ENCODE measurements at places on chromosomes 1 and 21. TPM values are rescaled to one million over a fixed set of nuclear protein-coding genes. Genes with fewer than 3 reads are reported as not detected.

DNA sequence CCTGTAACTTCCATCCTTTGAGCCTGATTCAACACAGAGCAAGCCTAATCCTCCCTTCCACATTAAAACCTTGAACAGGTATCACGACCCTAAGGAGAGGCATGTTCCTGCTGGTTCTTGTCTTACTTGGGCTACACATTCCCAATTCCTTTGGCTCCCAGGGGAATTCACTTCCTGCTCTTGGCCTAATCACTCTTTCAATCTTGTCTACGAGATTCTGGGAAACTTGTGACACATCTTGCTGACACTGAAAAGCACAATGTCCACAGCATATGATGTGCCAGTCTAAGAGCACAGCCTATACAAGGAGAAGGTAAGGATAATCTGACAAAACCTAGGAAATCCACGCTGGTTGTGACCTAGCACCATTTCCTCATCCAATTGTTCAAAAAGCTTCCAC lies 163.9 kb downstream of the GABPA start:
- H3K27me3 ChIP-seq = no peaks in the 10 kb centered on the region
- H3K4me3 ChIP-seq = no peak overlapping the region
- H3K27ac ChIP-seq = peak overlapping the region; percentile 39
- no peaks in the 10 kb centered on the region for H3K36me3 ChIP-seq
- no peaks in the 10 kb centered on the region for H3K4me1 ChIP-seq

DNA sequence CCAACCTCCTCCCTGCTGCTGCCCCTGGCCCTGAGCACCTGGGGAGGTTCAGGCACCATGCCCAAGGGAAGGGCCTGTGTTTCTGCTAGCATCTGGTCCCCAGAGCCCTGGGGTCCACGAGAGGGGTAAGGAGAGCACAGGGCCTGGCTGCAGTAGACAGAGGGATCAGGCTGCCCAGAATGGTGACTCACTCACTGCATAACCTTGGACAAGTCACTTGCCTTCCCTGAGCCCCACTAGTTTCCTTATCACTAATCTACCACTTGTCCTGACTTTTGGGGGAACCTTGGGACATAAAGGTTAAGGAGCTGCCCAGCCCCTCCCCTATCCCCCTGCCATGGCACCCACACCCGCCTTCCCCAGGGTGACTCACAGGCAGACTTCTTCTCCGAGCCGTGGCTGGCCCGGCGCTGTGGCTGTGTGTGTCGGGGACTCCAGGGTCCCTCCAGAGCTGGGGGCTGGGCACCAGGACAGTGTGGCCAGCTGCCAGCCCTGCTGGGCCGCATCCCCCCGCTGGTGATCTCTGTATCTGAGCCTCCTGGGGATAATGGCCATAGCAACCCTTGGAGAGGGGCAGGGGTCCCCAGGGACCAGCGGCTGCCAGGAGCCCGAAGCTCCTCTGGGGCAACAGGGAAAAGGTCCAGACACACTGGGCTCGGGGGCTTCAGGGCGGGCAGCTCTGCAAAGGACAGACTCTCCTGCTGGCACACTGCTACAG lies 4.0 kb downstream of the ARHGEF19 start:
- no peaks in the 10 kb centered on the region for H3K36me3 ChIP-seq
- no peaks in the 10 kb centered on the region for H3K27me3 ChIP-seq
- DNase-seq = no peak
- H3K27ac ChIP-seq = peak overlapping the region; percentile 97

Gene S100A9
- total RNA-seq = 38.2 TPM

DNA sequence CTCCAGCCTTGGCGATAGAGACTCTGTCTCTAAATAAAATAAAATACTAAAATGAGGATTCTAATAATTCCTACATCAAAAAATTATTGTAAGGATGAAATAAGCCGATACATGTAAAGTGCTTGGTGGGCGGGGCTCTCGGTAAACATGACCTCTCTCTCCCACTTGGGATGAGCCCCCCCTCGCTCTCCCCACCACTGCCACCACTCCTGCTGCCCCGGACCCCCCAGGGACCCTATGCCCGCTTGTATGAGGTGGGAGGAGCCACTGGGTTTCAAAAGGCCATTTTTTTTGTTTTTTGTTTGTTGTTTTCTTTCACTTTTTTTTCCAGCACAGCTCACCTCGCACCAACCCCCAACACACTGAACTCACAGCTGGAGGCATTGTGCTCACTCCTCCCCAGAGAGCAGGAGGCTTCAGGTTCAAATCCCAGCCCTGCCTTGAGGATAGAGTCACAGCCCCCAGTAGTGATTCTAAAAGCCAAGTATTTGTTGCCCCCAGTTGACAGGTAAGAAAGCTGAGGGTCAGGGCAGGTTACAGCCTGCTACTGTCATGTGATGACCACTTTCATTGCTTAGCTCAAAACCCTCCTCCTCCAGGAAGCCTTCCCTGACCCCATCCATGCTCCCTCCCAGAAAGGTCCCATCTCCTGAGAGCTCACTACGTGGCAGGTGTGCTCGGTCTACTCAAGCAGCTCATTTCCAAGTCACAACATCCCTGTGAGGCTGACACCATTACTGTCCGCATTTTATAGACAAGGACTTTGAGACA lies 4.2 kb downstream of the SDC3 start:
- DNase-seq = no peak
- H3K27ac ChIP-seq = peak overlapping the region; percentile 76
- H3K4me1 ChIP-seq = no peaks in the 10 kb centered on the region

GRCh38 chr1:167184081-167184480 lies 36.6 kb upstream of the POU2F1 start:
- H3K36me3 ChIP-seq = no peaks in the 10 kb centered on the region
- no peak overlapping the region for H3K27ac ChIP-seq
- H3K4me1 ChIP-seq = no peaks in the 10 kb centered on the region

DNA sequence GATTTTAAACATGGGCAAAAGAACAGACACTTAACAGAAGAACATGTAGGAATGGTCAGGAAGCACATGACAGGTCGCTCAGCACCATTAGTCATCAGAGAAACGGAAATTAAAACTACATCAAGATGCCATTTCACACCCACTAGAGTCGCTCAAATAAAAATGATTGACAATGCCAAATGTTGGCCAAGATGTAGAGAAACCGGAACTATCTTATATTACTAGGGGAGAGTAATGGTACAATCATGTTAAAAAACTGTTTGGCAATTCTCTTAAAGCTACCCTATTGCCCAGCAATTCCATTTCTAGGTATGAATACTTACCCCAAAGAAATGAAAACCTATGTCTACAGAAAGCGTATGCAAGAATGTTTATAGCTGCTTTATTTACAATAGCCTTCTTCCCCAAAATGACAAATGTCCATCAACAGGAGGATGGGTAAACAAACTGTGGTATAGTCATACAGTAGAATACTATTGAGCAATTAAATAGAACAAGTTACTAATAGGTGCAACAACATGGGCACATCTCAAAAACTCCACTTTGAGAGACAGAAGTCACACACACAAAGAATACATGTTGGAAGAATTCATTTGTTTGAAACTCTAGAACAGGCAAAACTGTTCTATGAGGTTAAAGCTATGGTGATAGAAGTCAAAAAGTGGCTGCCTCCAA lies 92.8 kb downstream of the ETS2 start:
- no peaks in the 10 kb centered on the region for H3K27me3 ChIP-seq
- no peak for DNase-seq
- no peak overlapping the region for H3K4me3 ChIP-seq
- peak overlapping the region; percentile 58 for H3K27ac ChIP-seq
- no peaks in the 10 kb centered on the region for H3K36me3 ChIP-seq

Gene LY9
- not detected for total RNA-seq

DNA sequence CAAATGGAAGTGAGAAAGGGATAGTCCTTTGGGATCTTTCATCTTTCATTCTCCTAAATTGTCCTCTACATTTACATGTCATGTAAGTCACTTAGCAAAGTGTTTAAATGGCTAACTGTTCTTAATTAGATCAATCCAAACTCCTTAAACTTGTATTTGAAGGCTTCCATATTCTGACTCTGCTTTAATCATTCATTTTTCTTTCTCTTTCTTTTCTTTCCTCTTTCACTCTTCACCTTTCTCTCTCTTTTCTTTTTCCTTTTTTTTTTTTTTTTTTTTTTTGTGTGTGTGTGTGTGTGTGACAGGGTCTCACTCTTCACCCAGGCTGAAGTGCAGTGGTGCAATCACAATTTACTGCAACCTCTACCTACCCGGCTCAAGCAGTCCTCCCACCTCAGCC lies 71.7 kb downstream of the RPS27 start:
- no peak overlapping the region for H3K4me3 ChIP-seq
- H3K36me3 ChIP-seq = no peaks in the 10 kb centered on the region
- no peak for DNase-seq
- H3K4me1 ChIP-seq = no peaks in the 10 kb centered on the region
- H3K27ac ChIP-seq = no peak overlapping the region

- H3K4me3 ChIP-seq = no peak overlapping the region
- H3K27ac ChIP-seq = no peak overlapping the region
- no peaks in the 10 kb centered on the region for H3K36me3 ChIP-seq
- no peaks in the 10 kb centered on the region for H3K27me3 ChIP-seq
- H3K4me1 ChIP-seq = no peaks in the 10 kb centered on the region
Measured at GRCh38 chr1:67144696-67145095, 9.9 kb upstream of the C1orf141 start.

DNA sequence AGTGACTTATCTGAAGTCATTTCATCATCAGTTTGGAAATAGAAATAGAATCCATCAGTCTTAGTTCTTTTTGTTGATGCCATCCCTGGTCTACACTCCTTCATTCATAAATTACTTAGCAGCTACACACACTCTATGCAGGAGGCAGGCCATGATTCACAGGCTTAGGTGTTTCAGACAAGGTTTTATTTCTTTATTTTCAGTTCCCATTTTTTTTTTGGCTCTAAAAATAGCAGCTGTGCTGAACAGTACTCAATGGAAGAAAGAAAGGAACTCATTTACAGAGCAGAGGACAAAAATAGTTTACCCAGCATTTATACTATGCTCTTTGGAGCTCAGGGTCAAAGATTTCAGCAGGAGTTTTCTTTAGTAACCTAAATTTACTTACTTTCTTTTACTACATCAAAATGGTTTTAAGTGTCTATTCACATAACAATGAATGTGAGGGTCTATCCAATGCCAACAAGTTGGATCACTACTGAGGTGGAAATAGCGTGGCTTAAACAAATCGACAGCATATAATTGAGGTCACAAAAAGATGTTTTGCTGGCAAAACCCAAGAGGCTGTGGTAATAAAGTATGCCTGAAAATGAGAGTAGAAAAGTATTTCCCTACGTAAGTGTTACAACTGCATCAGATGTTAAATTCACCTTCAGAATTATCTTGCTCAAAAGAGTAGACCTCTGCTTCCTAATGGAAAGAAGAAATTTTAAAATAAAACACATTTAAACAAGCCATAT lies 7.7 kb downstream of the KRTAP19-8 start:
- no peak overlapping the region for H3K4me3 ChIP-seq
- no peaks in the 10 kb centered on the region for H3K4me1 ChIP-seq
- DNase-seq = no peak
- no peaks in the 10 kb centered on the region for H3K27me3 ChIP-seq
- H3K36me3 ChIP-seq = no peaks in the 10 kb centered on the region

GRCh38 chr1:169529068-169529642 lies 43.4 kb upstream of the SLC19A2 start:
- H3K27me3 ChIP-seq = no peaks in the 10 kb centered on the region
- H3K36me3 ChIP-seq = no peaks in the 10 kb centered on the region
- H3K27ac ChIP-seq = no peak overlapping the region

Gene ANKRD45
- 0.51 TPM for total RNA-seq

DNA sequence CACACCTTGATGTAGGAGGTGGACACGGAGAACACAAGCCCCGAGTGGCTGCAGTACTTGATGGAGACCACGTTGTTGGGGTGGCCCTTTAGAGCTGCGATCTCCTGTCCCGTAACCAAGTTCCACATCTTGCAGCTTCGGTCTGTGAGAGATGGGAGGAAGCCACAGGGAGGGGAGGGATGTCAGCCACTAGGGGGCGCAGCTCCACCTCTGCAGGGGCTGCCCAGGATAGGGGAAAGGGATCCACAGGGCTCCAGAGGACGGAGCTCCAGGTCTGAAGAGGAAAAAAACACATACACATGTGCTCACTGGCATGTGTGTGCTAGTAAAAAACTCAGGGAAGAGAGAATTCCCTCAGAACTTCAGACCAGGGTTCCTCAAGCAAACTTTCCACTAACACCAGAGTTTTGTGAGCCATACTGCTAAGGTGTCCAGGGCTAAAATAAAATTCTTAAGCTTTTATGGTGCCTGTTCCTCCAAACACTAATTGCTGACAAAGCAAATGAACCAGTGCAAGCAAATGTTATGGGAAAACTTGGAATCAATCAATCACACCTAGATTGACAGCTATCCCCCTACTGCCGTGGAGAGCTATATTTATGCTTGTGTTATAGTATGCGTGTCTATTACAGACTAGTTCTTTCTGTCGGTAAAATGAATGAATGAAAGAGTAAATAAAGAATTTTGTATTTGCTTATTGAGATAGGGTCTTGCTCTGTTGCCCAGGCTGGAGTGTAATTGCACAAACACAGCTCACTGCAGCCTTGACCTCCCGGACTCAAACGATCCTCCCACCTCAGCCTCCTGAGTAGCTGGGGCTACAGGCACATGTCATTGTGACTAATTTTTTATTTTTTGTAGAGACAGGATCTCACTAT lies 43.7 kb downstream of the KIF21B start:
- H3K4me3 ChIP-seq = no peak overlapping the region
- H3K36me3 ChIP-seq = no peaks in the 10 kb centered on the region
- H3K4me1 ChIP-seq = no peaks in the 10 kb centered on the region
- no peaks in the 10 kb centered on the region for H3K27me3 ChIP-seq
- DNase-seq = no peak
- H3K27ac ChIP-seq = no peak overlapping the region

DNA sequence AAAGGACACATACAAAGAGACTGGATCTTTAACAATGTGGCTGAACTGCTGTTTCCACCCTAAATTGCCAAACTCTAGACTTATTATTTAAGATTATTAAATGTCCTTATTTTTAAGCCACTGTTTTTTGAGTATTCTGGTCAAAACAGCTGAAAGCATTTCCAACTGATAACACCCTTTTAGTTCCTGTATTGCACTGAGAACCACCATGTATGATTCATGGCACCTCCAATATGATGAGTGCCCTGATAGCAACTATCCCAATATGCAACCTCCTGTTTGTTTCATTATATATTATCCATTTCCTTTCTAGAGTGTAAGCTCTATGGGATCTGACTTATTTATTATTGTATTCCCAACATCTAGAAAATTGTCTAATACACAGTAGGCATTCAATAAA lies 269.4 kb downstream of the HHIPL2 start:
- H3K4me1 ChIP-seq = no peaks in the 10 kb centered on the region
- H3K36me3 ChIP-seq = no peaks in the 10 kb centered on the region
- no peak overlapping the region for H3K4me3 ChIP-seq
- no peak overlapping the region for H3K27ac ChIP-seq
- no peak for DNase-seq

Gene KIF17
- 6.3 TPM for total RNA-seq

- no peak overlapping the region for H3K4me3 ChIP-seq
- DNase-seq = no peak
- no peak overlapping the region for H3K27ac ChIP-seq
- H3K27me3 ChIP-seq = no peaks in the 10 kb centered on the region
- no peaks in the 10 kb centered on the region for H3K4me1 ChIP-seq
- H3K36me3 ChIP-seq = no peaks in the 10 kb centered on the region
Measured at GRCh38 chr1:214934045-214934444, 148.5 kb upstream of the KCNK2 start.

- H3K27ac ChIP-seq = no peak overlapping the region
- no peak overlapping the region for H3K4me3 ChIP-seq
- no peaks in the 10 kb centered on the region for H3K4me1 ChIP-seq
- no peaks in the 10 kb centered on the region for H3K36me3 ChIP-seq
- no peaks in the 10 kb centered on the region for H3K27me3 ChIP-seq
- DNase-seq = no peak
Measured at GRCh38 chr1:37171691-37172090, 137.4 kb upstream of the GRIK3 start.
